ENCODE measurements at places on chromosomes 2 and 18.

GRCh38 chr18:76056471-76057110 lies 438.5 kb downstream of the ZNF516 start:
- DNase-seq = no peak

DNA sequence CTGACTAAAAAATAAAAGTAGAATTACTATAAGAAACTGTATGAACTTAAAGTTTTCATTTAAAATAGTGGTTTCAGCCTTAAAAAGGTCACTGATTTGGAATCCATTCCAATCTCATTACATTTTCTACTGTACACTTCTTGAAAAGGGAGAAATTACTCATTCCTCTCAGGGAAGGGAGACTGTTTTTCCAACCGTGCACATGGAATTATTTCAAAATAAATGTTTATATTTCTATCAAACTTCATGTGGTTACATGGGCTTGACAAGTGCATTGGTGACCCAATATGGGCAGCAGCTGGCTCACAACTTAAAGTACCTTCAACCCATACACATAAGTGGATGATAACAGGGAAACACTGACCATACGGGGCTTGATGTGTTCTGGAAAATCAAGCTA lies 324.5 kb upstream of the THUMPD2 start:
- no peak for DNase-seq

- no peak for DNase-seq
Observed at GRCh38 chr2:80527119-80527518, 222.6 kb upstream of the LRRTM1 start.

GRCh38 chr2:192190474-192190873 lies 4.3 kb downstream of the TMEFF2 start:
- peak; percentile 30 for DNase-seq

DNA sequence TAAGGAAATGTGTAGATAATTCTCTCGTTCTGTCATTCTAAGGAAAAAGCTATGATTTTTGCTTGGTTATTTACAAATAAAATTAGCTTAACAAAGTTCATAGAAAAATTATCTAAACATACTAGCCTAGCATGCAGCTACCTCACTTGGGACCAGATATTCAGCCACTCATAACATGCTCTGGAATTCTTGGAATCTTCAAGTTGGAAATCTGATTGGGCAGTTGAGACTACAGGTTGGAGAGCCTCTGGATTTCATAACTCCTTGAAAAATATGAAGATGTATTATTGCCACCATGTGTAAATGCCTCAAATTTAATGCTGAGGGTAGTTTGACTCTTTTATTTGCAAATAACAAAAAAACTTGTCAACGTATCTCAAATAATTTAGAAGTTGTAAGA lies 132.2 kb upstream of the GULP1 start:
- DNase-seq = no peak

DNA sequence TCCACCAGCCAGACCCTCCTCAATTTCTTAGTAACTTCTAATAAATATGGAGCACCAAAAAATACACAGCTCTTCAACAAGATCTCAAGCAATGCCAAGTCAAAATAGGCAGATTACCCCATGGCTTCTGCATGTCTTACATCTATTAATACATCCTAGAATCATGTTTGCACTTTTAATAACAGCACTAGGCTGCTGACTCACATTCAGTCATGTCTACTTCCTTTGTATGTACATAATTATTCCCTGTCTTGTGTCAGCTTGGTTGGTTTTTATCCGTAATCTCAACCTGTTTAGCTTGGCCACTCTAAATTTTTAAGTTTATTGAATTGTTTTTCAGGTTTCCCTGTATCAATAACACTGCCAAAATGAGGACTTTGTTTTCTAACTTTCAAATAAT lies 420.1 kb upstream of the ACVR2A start:
- DNase-seq = no peak

DNA sequence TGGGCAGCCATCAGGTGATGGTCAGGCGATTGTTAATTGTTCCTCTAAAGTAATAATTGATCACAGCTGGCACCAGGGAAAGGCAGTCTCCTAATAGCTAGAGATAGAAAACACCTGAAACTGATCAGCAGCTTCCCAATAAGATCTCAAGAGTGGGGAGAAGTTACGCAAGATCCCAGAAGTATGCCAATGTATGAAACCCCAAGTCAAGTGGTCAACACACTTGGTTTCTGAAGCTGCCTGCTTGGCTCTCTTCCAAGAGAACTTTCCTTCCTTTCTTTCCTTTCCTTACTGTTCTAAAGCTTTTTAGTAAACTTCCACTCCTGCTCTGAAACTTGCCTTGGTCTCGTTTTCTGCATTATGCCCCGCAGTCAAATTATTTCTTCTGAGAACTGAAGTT lies 201.6 kb upstream of the SKOR2 start:
- DNase-seq = no peak

- peak; percentile 55 for DNase-seq
Observed at GRCh38 chr2:65922794-65923193, 490.4 kb upstream of the SPRED2 start.

- no peak for DNase-seq
Observed at GRCh38 chr18:61893309-61893970, 633 bp upstream of the RNF152 start.

DNA sequence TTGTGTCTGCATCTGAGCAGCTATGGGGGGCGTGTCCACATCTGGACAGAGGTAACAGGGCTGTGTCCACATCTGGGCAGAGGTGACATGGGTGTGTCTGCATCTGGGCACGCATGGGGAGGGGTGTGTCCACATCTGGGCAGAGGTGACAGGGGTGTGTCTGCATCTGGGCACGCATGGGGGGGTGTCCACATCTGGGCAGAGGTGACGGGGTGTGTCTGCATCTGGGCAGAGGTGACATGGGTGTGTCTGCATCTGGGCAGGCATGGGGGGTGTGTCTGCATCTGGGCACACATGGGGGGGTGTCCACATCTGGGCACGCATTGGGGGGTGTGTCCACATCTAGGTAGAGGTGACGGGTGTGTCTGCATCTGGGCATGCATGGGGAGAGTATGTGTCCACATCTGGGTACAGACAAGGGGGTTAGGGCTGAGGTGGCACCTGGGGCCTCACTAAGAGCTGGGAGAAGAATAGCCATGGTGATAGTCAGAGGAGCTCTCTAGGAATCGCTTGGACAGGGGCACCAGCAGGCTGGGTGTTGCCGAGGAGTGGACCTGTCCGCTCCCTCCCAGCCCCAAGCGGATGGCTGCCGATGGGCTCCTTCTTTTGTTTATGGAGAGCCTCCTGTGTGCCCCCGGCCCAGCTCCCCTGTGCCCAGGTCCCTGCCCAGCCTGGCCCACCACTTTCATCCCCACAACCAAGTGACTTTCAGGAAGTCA lies 177.8 kb downstream of the EIPR1 start:
- no peak for DNase-seq

DNA sequence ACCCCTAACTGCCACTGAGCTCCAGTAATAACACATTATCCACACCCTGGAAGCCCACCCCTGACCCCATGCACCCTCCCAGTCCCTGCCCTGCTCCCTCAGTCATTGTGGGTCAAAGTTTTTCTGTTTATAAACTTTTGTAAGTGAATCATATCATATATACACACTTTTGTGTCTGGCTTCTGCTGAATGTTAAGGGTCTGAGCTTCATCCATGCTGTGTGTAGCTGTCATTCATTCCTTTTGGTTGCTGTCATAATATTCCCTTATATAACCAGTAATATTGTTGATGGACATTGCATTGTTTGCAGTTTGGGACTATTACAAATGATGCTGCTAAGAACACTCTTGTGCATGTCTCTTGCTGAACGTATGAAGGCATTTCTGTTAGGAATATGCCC lies 14.5 kb downstream of the CNNM4 start:
- DNase-seq = no peak

- no peak for DNase-seq
Observed at GRCh38 chr2:119385466-119385865, 18.7 kb downstream of the DBI start.

DNA sequence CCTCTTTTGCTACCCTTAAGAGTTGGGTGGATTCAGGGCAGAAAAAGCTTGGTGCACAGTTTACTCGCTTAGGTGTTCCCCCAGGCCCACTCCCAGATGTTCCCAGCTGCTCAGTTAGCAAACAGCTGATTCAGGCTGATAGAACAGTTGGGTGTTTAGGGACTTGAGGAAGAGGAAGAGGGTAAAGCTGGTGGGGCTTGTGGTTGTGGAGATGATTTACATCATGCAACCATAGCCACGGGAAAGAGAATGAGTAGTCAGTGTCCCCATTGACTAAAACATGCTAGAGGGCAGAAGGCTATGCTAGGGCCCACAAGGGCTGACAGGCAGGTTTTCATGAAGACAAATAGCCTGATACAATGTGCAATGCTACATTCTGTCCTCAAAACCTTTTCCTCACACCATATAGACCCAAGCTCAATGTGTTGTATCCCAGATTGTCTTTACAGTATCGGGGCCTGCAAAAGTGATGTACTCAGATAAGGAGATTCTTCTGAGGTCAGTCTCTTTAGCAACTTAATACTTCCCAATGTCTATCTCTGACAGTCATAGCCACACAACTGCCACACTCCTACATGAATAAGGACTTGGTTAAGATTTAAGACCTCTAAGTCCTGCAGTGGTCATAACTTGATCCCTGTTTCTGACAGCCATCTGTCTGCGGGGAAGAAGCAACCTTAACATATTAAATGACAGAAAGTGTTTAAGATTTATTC lies 15.6 kb downstream of the COLEC12 start:
- DNase-seq = no peak

DNA sequence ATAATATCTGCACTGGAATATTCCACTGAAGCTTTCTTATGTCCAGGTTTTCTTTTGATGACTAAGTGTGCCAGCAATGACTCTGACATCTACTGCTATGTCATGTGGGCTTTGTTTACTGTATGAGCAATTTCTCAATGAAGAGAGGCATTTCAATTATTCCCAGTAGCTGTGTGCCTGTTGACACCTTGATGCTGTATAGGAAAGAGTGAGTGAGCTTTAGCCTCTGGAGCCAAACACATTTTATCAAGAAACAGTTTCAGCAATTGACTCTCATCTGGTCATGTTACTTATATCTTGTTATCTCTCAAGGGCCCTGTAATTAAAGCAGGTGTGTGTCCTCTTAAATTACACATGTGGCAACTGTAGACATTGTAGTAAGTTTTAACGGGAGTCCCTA lies 493.2 kb upstream of the FANCL start:
- no peak for DNase-seq

DNA sequence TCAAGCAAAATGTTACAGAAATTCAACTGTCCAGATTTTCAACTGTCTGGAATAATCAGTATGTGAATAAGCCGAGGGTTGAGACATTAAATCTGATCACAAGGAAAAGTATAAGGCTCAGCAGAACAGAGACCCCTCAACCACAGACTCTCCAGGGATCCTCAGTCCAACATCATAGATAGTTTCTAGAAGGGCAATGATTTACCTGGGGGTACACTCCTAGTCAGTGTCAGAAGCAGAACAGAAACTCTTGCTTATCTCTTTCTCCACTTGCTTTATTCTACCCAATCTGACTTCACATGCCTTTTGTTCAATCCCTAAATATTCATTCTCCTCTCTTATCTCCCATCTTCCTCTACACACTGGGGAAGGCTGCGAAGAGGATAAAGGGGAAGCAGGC lies 36.4 kb downstream of the ICOS start:
- no peak for DNase-seq

GRCh38 chr2:96701636-96702035 lies 38.2 kb downstream of the LMAN2L start:
- DNase-seq = no peak

GRCh38 chr2:234753701-234754100 lies 198.1 kb upstream of the SH3BP4 start:
- no peak for DNase-seq

DNA sequence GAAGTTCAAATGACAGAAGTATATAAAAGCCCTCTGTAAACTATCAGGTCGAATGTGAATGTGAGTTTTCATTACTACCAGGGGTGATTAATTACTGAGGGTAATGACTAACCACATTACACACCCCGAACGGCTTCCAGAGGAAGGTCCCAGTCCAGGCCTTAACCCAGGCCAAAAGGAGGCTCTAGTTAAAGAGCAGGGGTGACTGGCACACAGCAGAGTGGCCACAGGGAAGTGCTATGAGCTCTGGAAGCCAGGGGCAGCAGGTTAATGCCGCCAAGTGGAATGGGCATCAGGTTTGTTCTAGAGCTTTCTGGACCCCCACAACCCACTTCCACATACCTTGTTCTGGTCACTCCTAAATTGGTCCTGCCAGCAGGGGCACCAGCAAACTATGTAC lies 87.7 kb downstream of the BCL11A start:
- DNase-seq = no peak

DNA sequence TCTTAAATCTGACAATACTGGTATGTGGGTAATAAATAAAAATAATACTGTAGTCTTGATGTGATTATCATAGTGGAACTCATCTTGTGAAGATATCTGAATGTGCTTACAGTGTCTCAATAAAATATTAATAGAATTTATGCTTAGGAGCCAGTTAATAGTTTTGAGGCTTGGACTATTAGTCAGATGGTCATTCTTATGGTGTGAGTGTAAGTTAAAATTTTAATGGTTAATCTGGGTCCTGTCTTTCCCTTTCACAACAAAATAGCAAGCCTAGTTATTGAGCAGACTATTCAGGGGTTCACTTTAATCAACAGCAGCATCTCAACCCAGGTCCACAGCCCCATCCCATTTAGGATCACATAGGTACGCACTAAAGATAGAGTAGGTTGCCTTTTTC lies 138.9 kb downstream of the HAUS1 start:
- no peak for DNase-seq

- DNase-seq = no peak
Observed at GRCh38 chr2:237904831-237905599, 45.6 kb downstream of the RAMP1 start.

- no peak for DNase-seq
Observed at GRCh38 chr2:192087398-192087958, 107.3 kb downstream of the TMEFF2 start.

- no peak for DNase-seq
Observed at GRCh38 chr2:3146175-3146574, 231.4 kb downstream of the EIPR1 start.

DNA sequence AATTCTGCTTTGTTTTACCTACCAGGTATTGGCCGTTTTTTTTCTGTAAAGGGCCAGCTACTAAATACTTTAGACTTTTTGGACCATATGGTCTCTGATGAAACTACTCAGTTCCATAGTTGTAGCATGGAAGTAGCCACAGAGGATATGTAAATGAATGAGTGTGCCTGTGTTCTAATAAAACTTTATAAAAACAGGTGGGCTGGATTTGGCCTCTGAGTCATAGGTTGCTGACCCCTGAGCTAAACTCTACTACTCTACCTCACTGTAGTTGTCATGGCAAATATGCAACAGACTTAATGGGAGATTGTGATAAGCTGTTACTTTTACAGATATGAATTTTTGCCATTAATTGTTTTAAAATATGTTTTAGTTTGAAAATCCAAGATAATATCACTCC lies 19.7 kb downstream of the CLIP4 start:
- no peak for DNase-seq

- no peak for DNase-seq
Observed at GRCh38 chr18:44518091-44518615, 162.5 kb upstream of the SETBP1 start.

- DNase-seq = no peak
Observed at GRCh38 chr2:69437751-69438154, 518 bp upstream of the NFU1 start.

- DNase-seq = no peak
Observed at GRCh38 chr18:21743166-21743832, 2.7 kb downstream of the MIB1 start.

GRCh38 chr2:231600619-231601355 lies 8.1 kb downstream of the TEX44 start:
- DNase-seq = no peak

Measured in LoVo (cell line).